Psoas muscle (tissue), 8 donors: ENCODE measurements at places on chromosomes 4 and X.
A peak's percentile ranks its signal among the peaks of the same experiment; 100 is the strongest.

GRCh38 chrX:39736216-39737211, 361.2 kb downstream of the BCOR start:
- peak; percentile 89 for DNase-seq

DNA sequence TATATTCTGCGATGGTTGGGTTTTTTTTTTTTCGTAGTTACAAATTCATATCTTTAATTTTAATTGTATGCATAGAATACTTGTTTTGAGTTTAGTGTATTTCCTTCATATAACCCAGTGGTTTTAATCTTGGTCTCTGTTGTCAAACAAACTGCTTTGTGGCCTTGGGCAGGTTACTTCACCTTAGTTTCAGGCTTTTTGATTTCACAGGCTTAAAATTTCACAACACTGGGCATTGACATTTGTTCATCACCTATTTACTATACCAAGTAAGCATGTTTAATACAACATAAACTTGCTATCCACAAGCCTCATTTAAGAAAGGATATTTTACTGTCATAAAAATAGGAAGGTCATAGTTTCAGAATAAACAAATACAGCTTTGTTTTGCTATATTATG, 14.7 kb downstream of the RAPGEF2 start:
- DNase-seq: no peak

GRCh38 chr4:55561889-55562288, 15.2 kb upstream of the CLOCK start:
- no peak for DNase-seq

DNA sequence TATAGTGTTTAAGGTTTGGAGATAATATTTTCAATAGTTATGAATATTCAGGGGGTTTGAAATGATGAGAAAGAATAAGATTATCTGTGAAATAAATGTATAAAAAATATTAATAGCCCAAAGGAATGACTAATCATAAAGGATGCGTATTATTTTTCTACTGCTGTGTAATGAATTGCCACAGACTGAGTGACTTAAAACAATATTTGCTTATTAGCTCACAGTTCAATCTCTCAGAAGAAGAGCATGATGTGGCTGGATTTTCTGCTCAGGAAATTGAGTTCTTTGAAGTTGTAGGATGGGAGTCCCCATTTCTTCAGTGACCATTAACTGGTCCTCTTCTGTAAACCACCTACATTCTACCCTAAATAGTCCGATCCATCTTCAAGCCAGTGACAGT, 1680.8 kb upstream of the AGA start:
- no peak for DNase-seq

GRCh38 chrX:150228431-150228830, 134.7 kb upstream of the MAMLD1 start:
- DNase-seq: no peak

- no peak for DNase-seq
These were observed 232.5 kb upstream of the NDST3 start for GRCh38 chr4:117801756-117802155.

DNA sequence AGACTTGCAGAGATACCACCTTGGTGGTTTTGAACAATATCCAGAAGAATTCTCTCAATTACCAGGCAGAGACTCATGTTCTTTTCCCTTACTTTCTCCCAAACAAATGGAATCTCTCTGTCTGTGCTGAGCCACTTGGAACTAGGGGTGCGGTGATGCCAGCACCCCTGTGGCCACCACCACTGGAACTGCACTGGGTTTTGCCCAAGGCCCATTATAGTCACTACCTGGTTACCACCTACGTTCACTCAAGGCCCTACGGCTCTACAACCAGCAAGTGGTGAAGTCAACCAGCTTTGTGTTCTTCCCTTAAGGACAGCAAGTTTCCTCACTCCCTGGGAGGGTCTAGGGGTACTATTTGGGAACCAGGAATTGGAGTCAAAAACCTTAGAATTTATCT, 1183.7 kb downstream of the FSTL5 start:
- DNase-seq: no peak

DNA sequence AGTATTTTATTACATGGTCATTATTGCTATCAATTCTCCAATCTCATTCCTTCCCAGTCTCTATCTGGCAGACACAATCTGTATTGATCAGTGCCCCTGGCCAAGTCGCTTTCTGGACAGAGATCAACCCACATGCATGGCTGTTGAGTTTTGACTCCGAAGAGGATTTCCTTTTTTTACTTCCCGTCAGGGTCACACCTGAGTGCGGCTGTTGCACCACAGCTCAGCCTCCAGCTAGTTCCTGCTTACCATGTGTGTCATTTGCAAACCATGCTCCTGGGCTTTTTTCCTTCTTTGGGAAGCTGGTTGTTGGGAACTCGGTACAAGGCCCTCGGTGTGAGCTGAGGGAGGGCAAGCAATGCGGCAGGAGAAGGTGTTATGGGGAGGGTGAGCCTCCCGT, 11.7 kb downstream of the MAGED2 start:
- DNase-seq: no peak

- DNase-seq: no peak
These were observed 10.1 kb downstream of the HS3ST1 start for GRCh38 chr4:11418610-11419009.

DNA sequence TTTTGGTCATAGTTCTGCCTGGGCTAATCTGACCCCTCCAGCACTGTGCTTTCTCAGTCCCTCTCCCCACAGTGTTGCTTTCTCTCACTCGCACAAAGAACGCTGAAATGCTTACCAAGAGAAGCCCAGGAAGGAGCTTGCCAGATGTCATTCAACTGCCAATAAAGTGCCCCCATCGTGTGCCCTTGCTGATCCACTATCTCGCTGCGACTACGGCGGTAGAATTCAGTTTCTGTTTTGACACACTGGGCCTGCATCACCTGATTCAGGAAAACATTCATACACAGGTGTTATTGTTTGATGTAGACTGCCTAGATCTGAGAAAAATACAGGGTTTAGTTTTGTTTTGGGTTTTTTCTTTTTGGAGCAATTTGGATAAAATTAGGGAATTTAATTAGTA, 121.2 kb downstream of the MANBA start:
- DNase-seq: no peak

DNA sequence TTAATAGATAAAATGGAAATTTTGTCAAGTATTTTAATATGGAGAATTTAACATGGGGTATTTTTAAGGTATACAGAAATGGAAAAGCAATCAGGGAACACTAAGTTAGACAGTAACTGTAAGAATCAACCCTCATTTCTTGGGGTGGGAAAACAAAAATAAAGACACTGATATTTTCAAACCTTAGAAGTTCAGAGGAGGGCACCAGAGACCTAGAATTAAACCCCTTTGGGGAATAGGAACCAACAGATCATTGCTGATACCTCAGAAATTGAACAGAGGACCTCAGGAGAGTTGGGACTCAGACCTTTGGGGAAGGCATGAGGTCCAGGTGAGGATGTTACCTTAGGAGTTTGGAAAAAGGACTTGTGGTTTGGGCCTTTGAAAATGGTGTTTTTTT, 435.6 kb downstream of the TMA16 start:
- DNase-seq: no peak

GRCh38 chr4:16055873-16056272, 27.9 kb downstream of the PROM1 start:
- DNase-seq: no peak

DNA sequence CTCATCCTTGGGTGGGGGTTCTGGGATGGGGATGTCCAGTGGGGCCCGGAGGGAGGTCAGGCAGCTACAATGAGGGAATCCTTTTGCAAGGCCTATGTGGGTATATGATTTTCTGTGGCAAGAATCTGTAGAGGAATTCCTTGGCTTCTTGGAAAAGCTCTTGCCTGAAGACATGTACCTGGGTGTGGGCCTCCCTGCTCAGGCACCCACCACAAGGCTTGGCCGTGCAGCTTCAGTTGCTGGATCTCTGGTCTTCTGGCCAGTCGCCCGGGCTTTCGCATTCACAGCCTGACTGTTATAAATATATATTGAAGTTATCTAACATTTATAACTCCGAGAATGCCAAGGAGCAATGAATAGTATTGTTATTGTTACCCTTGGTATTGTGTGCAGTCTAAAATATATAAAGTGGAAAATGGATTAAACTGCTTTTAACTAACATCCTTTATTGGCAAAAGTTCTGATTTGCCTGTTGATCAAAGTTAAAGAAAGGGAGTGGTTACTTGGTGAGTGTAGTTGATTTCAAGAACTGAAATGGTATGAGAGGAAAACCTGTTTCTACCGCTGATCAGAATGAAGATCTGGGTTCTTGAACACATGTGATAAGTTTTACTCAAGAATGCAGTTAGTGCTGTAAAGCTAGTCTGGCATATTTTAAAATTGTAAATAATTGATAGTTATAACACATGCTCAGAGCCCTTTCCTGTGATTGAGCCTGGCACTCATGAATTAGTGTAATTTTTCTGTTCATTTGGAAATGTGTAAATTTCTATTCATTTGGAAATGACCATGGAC, 36.0 kb downstream of the PTTG2 start:
- peak; percentile 56 for DNase-seq

DNA sequence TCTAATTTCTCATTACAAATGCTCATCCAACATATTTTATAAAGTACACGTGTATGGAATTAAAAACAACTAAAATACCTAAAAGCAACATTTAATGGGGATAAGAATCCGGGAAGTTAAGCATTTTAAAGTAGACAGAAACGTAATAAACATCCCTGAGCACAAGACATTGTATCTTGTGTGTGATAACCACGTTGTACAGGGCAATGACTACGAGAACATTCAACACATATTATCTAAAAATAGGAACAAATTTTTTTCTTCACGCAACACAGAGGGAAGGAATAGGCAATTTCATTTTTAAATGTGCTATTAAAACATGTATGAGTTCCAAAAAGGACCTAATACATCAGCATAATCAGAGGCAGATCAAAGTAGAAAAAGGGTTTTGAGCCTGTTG, 49.5 kb downstream of the AMMECR1 start:
- no peak for DNase-seq

DNA sequence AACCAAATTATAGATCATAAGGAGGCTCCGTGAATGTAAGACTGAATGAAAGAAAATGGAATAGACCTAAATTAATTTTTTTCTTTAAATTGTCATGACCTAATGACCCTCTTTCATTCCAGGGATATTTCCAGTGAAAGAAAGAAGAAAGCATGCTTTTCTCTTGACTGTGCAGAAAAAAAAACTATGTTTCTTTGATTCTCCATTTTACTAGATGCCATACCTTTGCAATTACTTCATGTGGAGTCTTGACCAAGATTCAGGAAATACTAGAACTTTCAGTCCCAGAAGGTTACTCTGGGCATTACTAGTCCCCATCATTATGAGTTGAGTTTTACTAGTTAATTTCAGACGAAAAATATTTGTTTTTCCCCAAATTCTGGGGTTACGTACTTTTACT, 6.4 kb upstream of the COMMD8 start:
- no peak for DNase-seq

- DNase-seq: no peak
These were observed 103.6 kb upstream of the TEX13D start for GRCh38 chrX:124228849-124229248.

- DNase-seq: no peak
These were observed 11.3 kb downstream of the CPEB2 start for GRCh38 chr4:15013585-15013984.

DNA sequence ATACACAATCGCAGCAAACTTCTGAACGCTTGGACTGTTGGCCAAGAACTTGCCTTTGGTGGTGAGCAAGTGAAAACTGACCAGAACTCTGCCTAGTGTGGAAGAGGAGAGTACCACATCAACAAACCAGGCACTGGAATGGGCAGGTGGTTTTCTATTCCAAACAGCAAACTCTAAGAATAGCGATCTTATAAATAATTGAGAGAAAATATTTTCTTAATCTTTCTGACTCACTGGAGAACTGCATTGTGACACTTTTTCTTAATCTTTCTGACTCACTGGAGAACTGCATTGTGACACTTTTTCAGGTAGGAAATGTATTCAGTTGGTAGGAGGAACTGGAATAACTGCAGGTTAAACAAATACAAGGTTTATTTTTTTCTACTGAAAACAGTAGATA, 57.0 kb upstream of the SORBS2 start:
- DNase-seq: no peak
